ENCODE measurements at places on chromosomes 7 and 10.

DNA sequence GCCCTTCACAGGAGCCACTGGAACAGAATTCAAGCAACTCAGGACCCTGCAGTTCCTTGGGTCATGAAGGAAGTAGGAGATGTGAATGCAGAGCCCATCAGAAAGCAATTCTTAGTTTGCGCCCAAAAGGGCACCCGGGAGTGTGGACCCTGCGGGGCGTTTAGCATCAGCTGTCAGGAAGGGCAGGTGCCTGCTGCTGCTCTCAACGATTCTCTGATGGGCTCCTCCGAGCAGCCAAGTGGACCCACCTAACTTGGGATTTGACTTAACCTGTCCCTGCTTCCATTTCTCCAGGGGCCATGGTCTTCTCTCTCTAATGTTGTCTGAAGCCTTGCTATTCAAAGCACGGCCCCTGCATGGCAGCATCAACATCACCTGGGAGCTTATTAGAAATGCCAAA, 17.1 kb downstream of the CPA5 start:
- DNase-seq, result no peak

- DNase-seq, result no peak
Observed at GRCh38 chr7:148722340-148723165, 23.9 kb downstream of the CUL1 start.

GRCh38 chr7:151520419-151521261, 945 bp upstream of the RHEB start:
- peak; percentile 11 for DNase-seq

GRCh38 chr7:51451751-51452476, 135.3 kb upstream of the COBL start:
- no peak for DNase-seq
